ENCODE measurements at places on chromosomes 11 and 22.

DNA sequence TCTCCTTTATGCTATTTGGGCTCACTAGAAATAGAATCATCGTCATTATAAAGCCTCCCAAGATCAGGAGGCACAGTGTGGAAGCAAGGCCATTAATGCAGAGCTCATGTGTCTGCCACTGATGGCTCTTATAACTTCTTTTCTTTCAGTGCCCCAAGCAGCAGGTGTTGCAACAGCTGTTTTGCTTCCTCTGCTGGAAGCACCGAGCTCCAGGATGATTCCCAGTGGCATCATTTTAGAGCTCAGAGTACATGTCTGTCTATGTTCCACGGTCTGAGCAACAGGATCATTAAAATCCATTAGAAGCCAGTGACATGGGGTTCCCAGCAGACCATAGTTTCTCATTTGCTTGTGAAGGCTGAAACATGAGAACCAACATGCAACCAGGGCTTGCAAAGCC is 803.0 kb upstream of the FAT3 start:
- ATAC-seq: no peak

- no peak for ATAC-seq
Observed at GRCh38 chr11:123062892-123063825, 1.2 kb upstream of the HSPA8 start.

DNA sequence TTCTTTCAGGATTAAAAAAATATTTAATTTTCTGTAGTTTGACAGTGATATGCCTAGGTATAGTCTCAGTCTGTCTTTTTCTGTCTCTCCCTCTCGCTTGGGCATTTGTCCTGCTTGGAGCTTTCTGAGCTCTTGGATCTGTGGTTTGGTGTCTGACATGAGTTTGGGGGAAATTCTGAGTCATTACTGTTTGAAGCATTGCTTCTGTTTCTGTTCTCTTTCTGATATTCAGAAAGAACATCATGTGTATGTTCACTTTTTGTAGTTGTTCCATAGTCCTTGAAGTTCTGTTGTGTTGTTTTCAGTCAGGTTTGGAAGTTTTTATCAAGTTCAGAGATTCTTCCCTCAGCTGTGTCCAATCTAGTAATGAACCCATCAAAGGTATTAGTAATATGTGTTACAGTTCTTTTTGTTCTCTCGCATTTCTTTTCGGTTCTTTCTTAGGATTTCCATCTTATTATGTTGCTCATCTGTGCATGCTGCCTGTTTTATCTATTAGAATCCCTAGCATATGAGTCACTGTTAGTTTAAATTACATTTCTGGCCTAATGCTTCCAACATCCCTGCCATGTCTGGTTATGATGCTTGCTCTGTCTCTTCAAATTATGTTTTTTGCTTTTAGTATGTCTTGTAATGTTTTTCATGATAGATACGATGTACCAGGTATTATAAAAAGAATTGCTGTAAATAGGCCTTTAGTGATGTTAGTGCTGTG is 48.4 kb downstream of the DDX10 start:
- ATAC-seq: peak; percentile 64

DNA sequence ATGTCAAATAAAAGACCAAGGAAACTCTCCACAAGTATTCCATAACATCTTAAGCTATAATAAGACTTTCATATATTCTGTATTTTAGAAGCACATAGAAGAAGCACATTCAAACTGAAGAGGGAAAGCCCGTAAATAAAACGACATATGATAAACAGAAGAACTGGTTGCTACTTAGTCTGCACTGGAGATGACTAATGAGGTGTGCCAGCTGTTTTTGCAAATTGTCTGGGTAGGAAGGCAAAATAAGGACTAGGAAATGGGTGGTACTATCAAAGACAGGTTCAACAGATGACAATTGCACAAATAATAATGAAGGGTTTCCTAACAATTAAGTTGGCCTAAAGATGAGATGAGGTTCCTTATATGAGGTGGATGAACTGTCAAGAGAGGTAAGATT is 593.2 kb upstream of the CCDC179 start:
- no peak for ATAC-seq

DNA sequence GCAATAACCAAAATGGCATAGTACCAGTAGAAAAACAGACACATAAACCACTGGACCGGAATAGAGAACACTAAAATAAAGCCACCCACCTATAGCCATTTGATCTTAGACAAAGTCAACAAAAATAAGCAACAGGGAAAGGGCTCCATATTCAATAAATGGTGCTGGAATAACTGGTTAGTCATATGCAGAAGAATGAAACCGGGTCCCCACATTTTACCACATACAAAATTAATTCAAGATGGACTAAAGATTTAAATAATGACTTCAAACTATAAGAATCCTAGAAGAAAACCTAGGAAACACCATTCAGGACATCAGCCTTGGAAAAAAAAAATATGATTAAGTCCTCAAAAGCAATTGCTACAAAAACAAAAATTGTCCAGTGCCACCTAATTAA is 30.1 kb upstream of the NOX4 start:
- ATAC-seq: no peak
